ENCODE measurements at places on chromosomes 5 and 9.

GRCh38 chr5:55546947-55547346 is 12.2 kb upstream of the PLPP1 start:
- no peak for DNase-seq

- no peak for DNase-seq
Observed at GRCh38 chr9:102845827-102846371, 149.2 kb upstream of the CYLC2 start.

DNA sequence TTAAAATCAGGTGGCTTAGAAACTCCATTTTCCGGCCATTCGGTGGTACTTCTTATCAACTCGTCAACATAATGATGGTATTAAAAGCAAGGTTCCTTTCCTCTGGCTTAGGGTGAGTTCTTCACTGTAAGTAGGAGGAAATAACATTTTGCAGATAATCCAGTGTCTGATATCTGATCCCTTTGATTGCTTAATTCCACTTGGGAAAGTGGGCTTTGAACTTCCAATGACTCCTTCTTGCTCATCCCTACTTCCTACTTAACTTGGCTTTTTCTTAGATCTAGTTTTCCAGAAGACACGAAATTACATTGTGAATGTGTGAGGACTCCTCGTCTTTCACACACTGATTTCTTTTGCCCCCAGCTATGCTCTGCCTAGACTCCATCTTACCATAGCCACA is 31.5 kb downstream of the DDX31 start:
- no peak for DNase-seq

DNA sequence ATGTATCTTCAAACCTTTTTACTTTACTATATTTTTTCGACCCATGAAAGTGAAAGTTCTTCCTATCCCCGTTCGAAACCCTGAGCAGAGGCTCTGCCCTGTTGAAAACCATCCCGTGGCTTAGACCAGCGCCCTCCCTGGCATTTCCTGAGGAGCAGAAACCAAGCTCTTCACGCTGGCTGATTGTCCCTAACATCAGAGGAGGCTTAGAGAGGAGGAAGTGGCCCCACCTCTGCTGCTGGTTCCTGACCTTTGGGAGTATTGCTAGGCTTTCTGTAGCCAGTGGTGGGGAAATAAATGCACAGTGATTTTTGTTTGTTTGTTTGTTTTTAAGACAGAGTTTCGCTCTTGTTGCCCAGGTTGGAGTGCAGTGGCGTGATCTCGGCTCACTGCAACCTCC is 4.2 kb upstream of the PTGES start:
- DNase-seq = peak; percentile 78

DNA sequence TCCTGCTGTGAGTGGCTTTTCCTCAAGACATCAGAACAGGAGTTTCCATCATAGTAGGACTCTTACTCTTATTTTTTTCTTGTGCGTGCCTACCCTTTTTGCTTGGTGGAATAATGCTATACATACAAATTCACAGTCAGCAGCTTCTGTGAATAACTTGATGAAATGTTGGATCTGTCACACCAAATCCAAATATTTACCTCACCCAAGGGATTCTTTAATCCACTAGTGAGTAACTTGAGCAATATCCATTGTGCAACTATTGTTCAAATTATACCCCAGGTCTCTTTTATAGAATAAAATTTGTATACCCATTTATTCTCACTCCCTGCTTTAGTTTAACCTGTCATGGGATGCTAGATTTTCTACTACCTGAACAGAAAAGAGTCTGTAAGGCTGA is 1078.3 kb upstream of the EDIL3 start:
- DNase-seq = no peak

- DNase-seq = no peak
Observed at GRCh38 chr5:108141676-108142075, 240.2 kb downstream of the FBXL17 start.

DNA sequence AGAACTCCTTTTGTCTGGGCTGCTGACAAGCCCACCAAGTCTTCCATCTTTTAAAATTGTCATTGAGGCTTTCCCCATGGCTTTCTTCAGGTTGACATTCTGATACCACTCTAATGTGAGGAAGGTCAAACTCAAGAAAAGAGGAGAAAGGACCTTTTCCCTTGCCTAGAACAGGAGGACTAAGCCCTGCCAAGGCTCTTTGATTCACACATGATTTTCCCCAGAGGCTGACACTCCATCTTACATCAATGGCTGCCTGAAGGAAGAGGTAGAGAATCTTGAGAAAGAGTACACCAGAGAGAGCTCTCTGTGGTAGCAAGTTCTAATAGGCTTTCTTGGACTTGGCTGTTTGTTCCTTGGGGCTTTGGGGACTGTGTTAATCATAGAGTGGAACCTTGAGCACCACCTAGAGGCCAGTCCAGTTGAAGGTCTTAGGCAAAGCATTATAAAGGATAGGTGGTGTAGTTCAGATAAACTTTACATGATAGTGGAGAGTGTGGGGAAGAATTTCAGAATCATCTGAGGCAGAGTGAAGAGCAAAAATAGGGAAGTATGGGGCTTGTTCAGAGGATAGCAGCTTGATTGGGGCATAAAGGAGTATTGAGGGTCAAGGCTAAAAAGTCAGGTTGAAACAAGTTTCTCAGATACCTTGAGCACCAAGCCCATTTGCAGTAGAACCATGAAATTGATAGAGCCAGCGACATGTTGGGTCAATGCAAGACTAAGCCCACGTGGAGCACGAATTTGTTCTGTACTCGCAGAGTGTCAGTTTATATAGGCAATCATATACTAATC is 36.7 kb downstream of the NDFIP1 start:
- DNase-seq = peak; percentile 47

- DNase-seq = no peak
Observed at GRCh38 chr5:147451193-147451592, 58.7 kb downstream of the DPYSL3 start.

GRCh38 chr5:125713109-125713805 is 710.0 kb upstream of the GRAMD2B start:
- DNase-seq = no peak
